Spinal cord (tissue), 10 donors: ENCODE measurements at places on chromosomes 12 and 14. TPM values are rescaled to one million over a fixed set of nuclear protein-coding genes. Genes with fewer than 3 reads are reported as not detected.

- DNase-seq = peak; percentile 24
These were observed 227.4 kb upstream of the PWP1 start for GRCh38 chr12:107458163-107458562.

DNA sequence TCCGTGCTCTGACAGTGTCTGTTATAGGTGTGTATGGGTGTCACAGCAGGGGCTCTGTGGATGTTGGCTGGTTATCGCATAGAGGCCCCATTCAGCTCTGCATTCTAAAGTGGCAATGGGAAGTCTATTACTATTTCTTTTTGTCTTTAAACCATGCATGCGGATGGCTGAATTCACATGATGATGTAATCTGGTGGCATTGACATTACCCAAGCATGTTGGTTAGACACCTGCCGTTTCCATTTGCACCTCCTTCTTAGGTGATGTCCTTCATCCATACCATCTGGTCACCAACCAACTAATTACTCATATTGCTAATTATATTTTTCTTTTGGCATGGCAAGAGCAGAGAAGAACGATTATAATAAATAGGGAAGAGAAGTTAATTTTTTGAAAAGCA, 270.8 kb upstream of the RGS6 start:
- DNase-seq = no peak

DNA sequence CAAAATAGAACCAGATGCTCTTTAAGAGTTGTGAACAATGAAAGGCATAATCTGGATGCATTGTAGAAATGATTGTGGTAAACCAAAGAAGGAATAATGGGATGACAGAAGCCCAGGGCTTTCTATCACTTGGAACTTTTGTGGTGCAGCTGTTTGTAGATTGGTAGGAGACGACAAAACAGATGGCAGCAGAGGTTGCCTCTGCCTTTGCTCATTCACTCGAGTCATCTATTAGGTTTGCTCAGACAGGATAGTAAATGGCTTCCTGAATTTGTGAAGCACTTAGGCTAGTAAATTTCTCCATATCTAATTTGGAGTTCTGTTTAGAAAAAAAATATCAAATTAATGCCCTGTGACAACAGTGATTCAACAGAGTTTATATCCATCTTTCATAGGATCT, 78.4 kb downstream of the FGD4 start:
- no peak for DNase-seq

DNA sequence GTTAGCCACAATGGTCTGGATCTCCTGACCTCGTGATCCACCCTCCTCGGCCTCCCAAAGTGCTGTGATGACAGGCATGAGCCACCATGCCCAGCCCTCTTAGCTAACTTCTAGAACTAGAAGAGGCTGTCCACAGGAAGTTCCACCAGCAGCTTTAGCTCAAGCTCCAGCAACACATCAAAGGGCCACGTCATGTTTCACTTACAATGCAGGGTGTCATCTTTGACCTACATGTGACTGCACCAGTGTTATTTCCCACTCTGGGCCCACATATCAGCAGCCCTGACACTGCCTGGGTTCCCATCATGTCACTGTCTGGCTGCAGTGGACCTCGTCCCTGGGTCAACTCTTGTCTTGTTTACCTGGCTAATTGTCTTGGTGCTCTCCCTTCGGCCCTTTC, 147.2 kb downstream of the GRIN2B start:
- DNase-seq = no peak

GRCh38 chr12:64912516-64913255, 88.2 kb downstream of the TBC1D30 start:
- DNase-seq = peak; percentile 79

DNA sequence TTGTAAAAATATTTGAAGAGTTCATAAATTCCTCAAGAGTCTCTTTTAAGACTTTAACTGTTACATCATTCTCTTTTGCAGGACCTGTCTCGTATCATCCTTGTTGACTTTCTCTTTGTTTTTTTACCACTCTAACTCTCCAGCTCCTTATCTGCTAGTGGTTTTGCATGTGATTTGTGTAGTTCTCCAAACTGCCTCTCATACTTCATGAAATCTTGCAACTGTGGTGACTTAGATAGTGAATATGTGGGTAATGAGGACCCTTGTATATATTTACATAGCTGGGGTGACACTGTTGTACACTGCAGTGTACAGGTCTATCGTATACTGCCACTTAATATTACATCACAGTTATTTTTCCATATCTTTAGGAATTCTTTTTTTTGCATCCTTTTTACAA, 40.2 kb upstream of the EMP1 start:
- DNase-seq = no peak

DNA sequence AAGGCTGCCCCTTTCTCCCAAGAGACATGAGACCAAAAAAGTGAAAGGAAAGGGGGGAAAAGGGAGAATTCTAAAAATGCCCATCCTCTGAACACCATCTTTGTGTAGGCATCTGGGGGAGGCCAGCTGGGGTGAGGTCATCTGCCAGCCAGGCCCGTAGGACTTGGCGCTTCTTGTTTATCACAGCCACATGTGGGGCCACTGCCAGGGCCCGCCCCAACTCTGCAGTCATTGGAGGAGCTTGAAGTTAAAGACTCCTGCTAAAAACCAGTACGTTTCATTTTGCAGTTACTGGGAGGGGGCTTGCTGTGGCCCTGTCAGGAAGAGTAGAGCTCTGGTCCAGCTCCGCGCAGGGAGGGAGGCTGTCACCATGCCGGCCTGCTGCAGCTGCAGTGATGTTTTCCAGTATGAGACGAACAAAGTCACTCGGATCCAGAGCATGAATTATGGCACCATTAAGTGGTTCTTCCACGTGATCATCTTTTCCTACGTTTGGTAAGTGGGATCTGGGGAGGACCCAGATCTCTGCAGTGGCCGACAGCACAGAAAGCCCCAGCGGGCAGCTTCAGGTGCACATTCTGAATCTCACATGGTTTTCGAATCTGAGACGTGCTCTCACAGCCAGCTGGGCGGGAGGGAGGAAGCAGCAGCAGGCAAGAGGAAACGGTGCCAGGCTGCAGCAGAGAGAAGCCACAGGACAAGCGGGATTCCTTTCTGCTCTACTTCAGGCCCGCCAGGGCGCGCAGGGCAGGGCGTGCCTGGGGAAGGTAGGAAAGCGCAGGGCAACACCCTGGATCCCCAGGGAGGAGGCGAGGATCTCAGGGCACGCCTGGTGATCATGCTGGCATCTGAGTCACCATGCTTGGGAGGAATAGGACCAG, at the start of gene P2RX7:
TSS of gene P2RX7 (plus strand) at position 276 of the 881 bp plus-strand sequence. CDS start at position 371, 95 bp downstream.
- no peak for DNase-seq

DNA sequence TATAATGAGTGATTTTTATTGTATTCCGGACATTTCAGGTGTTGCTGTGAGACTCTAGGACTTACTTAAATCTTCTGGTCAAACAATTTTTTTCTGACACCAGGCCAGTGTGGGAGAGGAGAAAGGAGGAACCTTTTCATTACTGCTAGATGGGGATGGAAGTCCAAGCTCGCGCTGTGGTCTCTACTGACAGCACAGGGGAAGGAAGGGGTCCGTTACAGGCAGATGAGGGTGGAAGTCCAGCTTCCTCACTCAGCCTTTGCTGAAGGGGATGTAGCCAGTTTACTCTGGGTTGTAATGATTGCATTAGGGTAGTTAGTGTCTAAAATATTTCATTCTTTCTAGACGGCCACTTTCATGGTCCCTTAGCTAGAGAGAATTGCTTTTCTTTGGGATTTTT, 26.3 kb upstream of the ST8SIA1 start:
- no peak for DNase-seq

DNA sequence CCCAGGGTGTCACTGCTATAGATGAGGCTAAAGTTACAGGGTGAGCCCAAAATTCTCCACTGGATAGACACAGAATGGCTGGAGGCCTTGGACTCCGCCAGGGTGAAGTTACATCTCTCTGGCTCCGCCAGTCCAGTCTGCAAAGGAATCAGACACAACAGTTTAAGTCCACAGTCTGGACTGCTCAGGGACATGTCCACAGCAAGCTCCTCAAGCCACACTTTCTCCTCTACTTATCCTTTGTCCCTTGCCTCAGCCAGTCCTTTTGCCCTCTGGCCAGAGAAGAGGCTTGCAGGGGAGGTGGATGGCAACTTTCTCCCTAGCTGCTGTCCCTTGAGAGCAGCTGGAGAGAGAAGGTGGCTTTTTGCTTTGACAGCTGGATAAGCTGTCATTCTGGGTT, 28.0 kb downstream of the PTPRB start:
- DNase-seq = no peak

- DNase-seq = no peak
These were observed 9.9 kb downstream of the MAP3K12 start for GRCh38 chr12:53489242-53489864.

- DNase-seq = no peak
These were observed 2.3 kb downstream of the WNT1 start for GRCh38 chr12:48980389-48980952.

GRCh38 chr14:89507521-89507920, 90.5 kb upstream of the FOXN3 start:
- peak; percentile 24 for DNase-seq

- DNase-seq = peak; percentile 4
These were observed 17.8 kb upstream of the PDE3A start for GRCh38 chr12:20350495-20350894.

DNA sequence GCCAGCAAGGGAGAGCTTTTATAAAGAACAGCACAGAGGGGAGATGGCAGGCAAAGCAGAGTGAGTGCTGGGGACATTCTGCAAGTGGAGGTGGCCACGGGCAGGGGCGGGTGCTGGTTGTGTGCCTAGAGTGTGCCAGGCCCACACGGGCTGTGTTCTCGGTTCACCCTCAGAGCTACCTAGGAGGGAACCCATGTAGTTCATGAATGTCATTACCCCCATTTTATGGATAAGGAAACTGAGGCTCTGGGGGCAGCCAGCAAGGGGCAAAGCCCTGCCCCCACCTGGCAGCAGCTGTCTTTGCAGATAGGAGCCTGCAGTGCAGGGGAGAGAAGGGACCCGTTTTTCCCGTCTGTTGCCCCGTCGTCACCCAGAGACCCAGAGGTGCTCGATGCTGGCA, 85.2 kb upstream of the NCOR2 start:
- DNase-seq = no peak

GRCh38 chr14:33369041-33369440, 430.4 kb downstream of the NPAS3 start:
- DNase-seq = no peak

DNA sequence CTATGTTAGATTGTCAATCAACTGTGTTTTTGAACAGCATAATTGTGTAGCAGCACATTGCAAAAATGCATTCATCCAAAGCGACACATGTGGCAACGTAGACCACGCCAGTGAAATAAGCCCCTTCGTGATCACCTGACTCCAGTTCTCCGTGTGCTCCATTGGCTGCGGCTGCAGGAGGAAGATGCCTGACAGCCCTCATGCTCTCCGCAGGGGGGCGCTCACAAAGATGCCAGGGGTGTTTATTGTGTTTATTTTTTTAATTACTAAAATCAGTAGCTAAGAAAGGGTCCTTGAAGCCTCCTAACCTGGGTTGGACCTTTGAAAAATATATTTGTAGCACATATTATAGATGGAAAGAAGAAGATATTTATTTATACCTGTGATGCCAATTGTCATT, 116.3 kb downstream of the SLC15A4 start:
- no peak for DNase-seq

DNA sequence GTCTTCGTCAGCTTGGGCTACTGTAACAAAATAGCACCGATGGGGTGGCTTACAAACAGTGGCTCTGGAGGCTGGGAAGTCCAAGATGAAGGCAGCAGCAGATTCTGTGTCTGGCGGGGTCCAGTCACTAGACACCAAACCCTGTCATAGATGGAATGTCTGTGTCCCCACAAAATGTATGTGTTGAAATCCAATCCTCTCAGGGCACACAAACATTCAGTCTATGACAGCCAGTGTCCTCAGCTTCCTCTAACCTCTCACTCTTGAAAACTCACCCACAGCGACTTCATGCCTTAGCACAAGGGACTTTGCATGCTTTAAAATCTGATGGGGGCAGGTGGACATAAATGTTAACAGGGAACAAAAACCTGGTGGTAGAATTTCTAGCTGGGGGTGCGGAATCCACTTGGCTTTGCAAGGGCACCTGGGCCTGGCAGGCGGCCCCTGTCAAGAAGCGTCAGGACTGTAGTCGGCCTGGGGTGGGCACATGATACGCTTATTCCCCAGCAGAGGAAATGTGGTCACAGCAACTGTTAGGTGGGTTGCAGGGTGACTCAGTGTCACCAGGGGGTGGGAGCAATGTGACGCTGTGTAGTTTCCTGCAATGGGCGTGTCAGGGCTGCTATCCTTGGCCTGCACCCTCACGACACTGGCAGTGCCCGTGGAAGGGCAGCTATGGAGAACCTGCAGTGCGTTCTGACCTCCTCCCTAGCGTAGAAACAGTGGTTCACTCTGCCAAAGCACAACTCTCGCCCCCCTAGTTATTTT, 17.7 kb downstream of the RIN3 start:
- no peak for DNase-seq

GRCh38 chr12:75139196-75139595, 70.4 kb downstream of the KCNC2 start:
- DNase-seq = no peak

DNA sequence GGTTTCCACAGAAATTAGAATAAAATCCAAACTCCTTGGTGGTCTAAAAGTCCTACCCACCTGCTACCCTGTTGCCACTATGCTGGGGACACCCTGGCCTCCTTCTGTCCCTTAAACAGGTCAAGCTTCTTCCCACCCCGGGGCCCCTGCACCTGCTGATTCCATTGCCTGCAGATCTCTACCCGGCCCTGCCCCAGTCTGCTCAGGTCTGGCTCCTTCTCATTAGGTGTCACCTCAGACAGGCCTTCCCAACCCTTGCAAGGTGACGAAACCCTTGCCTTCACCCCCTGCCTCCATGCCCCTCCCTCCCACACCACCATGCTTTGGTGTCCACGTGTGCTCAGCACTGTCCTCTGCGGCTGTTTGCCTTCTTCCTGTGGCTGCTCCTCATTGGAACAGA, 170.6 kb downstream of the PIWIL1 start:
- no peak for DNase-seq

DNA sequence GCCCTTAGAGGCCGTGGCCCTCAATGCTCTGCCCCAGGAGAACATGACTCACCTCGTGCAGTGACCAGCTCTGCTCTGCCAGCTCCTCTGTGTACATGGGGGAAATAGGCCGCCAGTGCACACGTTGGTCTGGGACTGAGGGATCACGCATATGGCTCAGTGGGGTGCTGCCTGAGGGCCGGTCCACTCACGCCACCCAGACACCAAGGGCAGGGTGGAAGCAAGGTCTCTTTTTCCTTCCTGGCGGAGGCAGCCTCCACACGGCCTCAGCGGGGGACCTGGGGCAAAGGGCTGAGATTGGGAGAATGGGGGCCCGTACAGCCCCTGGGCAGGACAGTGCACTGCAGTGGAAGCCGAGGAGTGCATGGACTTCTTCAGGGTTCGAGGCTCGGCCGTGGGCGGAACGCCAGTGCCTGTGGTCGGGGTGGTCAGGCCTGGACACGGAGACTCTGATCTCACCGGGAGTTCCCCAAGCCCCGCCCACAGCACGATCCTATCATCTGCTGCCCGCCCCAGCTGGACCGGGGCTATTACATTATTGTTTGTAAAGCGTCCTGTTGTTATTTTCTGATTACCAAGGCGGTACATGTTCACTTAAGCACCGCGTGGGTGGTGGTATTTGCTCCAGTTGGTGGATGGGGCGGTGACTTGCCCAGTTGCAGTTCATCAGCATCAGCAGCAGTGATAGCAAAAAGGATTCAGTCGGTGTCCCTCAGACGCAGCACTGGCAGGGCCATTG, 38.8 kb upstream of the TDRD9 start:
- DNase-seq = no peak

- DNase-seq = no peak
These were observed 103.9 kb downstream of the TGFB3 start for GRCh38 chr14:75877884-75878283.

The ACSM4 gene
- 0.12 TPM for polyA plus RNA-seq

The DENR gene
- 68.2 TPM for polyA plus RNA-seq

The DIO3 gene
- polyA plus RNA-seq = 0.35 TPM

The ACYP1 gene
- polyA plus RNA-seq = 68.9 TPM

The MYF6 gene
- polyA plus RNA-seq = 2.2 TPM
